Stomach (tissue), 19 donors: ENCODE measurements at places on chromosomes 6 and 20. TPM values are rescaled to one million over a fixed set of nuclear protein-coding genes. Genes with fewer than 3 reads are reported as not detected.

DNA sequence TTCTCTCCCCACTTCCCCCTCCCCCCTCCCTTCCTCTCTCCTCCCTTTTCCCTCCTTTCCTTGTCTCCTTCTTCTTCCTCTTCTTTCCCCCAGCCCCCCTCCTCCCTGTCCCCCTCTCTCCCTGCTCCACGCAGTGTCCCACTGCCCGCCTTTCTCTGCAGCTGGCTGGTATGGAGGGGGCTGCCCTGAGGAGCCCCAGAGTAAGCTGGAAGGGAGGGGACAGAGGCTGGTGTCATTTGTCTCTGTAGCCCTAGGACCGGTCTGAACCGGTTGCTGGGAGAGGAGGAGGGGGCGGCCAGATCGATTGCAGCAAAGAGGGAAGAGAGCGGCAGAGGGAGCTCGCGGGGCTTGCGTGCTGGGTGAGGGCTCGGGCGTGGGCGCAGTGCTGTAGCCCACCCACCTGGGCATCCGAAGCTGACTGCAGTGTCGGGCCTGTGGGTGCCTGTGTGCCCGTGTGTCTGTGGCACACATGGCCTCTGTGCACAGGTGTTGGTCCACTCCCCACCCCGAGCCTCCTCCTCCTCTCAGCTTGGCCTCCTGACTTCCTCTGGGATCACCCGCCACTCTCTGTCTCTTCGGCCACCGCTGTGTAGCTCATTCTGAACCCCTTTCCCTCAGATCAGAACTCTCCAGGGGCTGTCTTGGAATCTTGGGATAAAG, 50.6 kb downstream of the SRC start:
- DNase-seq = peak; percentile 89
- H3K36me3 ChIP-seq = peaks cover 98% of the 10 kb centered on the region
- no peak overlapping the region for H3K4me3 ChIP-seq

DNA sequence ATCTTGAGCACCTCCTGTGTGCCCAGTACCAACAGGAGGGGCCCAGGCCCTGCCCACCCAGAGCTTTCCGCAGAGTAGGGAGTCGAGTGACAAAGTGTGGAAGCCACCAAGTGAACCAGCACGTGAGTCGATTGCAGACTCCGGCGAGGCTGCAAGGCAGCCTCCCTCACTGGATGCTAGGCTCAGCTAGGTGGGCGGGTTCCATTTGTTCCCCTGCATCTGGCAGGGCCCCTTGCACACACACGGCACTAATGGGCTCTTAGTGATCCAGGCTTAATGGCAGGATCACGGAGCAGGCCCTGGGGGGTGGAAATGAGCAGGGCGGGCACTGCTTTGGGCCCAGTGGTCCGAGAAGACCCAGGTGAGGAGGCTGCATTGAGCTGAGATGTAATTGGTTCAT, 140.4 kb downstream of the PHACTR3 start:
- peaks cover 17% of the 10 kb centered on the region for H3K4me1 ChIP-seq
- no peak overlapping the region for H3K4me3 ChIP-seq
- DNase-seq = no peak
- no peak overlapping the region for H3K27ac ChIP-seq
- no peaks in the 10 kb centered on the region for H3K36me3 ChIP-seq

DNA sequence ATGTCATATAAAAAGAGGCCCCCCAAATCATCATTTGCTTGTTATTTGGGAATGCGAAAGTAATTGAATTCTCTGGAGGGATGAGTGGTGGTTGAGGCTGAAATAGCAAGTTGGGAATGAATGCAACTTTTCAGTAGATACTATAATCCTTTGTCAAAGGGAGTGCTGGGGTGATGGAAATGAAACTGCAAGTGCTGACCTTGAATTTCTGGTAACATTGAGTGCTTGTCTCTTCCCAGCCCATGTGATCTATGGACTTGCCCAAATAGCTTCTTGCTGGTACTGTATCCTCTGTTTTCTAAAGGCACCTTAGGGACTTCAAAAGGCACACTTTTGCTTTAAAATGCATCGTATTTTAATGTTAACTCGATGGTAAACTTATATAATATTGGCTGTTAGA, 14.8 kb downstream of the PAQR8 start:
- H3K36me3 ChIP-seq = no peaks in the 10 kb centered on the region
- no peak for DNase-seq
- no peak overlapping the region for H3K4me3 ChIP-seq

DNA sequence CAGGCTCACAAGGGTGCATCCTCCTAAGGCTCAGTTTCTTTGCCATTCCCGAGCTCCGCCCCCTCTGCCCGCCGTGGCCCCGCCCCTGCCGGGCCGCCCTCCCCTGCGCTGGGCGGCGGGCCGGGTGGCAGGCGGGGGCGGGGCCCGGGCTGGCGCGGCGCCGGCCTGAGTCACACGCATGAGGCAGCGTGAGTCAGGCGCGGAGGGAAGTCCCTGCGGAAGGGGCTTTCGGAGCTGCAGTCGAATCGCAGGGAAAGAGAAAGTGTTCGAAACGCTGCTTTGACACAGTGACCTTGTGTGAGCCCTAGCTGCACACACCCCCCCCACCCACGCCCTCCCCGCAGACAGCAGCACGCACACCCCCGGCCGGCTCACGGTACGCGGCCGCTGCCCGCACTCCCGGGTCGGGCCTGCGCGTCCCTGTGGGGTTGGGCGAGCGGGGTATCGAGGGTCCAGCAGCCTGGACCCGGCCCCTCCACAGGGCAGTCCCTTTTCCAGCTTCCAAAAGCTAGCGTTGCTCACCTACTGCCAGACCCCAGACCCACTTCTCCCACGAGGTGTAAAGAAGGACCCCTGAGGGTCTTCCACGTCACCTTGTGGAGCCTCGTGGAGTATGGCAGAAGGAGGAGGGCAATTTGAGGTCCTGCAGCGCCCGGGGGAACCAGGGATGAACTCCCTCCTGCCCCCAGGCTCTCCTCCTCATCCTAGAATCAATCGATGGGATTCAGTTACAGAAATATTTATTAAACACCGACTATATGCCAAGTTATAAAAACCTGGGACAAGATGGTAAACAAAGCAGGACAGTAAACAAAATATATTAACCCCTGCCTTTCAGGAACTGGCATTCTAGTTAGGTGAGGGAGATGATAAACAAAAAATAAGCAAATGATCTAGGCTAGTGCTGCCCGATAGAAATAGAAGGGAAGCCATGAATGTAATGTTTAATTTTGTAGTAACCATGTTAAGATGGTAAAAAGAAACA, 12.4 kb upstream of the HMGA1 start:
- peak overlapping the region; percentile 81 for H3K27ac ChIP-seq
- no peaks in the 10 kb centered on the region for H3K36me3 ChIP-seq
- H3K4me3 ChIP-seq = peak overlapping the region; percentile 57
- H3K27me3 ChIP-seq = no peaks in the 10 kb centered on the region
- peaks cover 14% of the 10 kb centered on the region for H3K4me1 ChIP-seq

DNA sequence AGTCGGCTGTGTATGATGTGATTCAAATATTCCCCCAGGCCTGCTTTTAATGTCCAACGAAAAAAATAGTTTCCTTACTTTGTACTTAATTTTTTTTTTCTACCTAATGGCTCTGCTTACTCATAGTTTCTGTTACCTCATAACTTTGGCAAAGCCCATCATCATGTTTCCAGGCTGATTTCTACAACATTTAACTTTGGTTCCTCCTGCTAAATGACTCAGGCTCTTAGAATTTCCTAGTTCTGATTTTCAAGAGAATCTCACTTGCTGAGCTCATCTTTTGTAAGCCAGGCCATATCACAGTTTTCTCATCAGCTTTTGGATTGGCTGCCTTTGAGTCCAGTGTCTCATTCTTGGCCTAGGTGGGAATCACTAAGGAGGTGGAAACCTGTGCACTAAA, 323.1 kb downstream of the HDGFL1 start:
- no peak for DNase-seq
- peaks cover 18% of the 10 kb centered on the region for H3K4me1 ChIP-seq
- peak overlapping the region; percentile 7 for H3K27ac ChIP-seq

- no peak for DNase-seq
- H3K27ac ChIP-seq = peak overlapping the region; percentile 84
- no peak overlapping the region for H3K4me3 ChIP-seq
- H3K36me3 ChIP-seq = no peaks in the 10 kb centered on the region
- H3K27me3 ChIP-seq = no peaks in the 10 kb centered on the region
- peaks cover 27% of the 10 kb centered on the region for H3K4me1 ChIP-seq
These were observed 58.3 kb downstream of the IPCEF1 start for GRCh38 chr6:154298297-154298696.

DNA sequence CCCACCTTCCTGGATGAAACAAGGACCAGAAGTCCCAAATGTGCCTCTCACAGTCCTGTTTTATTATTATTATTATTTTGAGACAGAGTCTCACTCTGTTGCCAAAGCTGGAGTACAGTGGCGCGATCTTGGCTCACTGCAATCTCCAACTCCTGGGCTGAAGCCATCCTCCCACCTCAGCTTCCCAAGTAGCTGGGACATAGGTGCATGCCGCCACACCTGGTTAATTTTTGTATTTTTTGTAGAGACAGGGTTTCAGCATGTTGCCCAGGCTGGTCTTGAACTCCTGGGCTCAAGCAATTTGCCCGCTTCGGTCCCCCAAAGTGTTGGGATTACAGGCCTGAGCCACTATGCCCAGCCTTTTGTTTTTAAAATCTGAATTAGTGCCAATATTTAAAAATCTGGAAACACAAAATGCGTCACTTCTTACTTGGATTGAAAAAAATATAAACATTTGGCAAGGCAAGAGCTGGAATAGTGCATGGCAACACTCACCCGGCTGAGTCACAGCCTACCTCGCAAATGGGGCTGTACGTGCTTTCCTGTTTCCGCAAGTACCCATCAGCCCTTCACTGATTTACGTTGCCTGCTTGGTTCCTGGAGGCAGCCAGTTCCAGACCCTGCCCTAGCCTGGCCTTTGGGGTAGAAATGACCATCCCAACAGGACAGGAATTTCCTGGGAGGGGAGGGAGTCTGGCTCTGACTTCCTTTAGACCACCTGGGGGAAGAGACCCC, 6.3 kb downstream of the SDCBP2 start:
- peak overlapping the region; percentile 97 for H3K27ac ChIP-seq
- DNase-seq = no peak
- H3K27me3 ChIP-seq = no peaks in the 10 kb centered on the region
- peaks cover 16% of the 10 kb centered on the region for H3K36me3 ChIP-seq
- no peak overlapping the region for H3K4me3 ChIP-seq

DNA sequence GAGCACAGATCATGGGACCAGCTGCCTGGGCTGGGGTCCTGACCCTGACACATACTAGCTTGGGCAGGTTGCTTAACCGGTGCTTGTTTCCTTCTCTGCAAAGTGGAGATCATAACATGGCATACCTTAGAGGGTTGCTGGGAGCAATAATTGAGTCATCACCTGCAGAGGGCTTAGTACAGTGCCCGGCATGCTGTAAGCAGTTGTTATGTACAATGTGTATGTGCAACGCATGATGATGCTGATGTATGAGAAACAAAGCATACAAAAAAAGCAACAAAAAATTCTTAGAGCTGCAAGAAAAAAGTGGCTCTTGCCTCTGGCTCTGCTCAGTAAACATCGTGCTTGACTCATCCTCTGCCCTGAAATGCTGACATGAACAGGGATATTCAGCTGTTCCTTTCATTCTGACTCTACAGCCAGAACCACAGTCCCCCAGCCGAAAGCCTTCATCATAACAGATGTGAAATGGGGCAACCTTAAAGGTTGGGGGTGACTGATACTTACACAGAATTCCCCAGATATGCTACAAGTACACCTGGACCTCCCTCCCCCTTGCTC, 91.7 kb downstream of the CLIC5 start:
- H3K4me1 ChIP-seq = no peaks in the 10 kb centered on the region
- no peak for DNase-seq
- H3K27ac ChIP-seq = no peak overlapping the region
- H3K4me3 ChIP-seq = no peak overlapping the region
- no peaks in the 10 kb centered on the region for H3K27me3 ChIP-seq
- no peaks in the 10 kb centered on the region for H3K36me3 ChIP-seq

GRCh38 chr6:141359953-141360352, 772.8 kb upstream of the GJE1 start:
- no peak for DNase-seq
- H3K4me1 ChIP-seq = no peaks in the 10 kb centered on the region
- no peaks in the 10 kb centered on the region for H3K36me3 ChIP-seq
- no peaks in the 10 kb centered on the region for H3K27me3 ChIP-seq

DNA sequence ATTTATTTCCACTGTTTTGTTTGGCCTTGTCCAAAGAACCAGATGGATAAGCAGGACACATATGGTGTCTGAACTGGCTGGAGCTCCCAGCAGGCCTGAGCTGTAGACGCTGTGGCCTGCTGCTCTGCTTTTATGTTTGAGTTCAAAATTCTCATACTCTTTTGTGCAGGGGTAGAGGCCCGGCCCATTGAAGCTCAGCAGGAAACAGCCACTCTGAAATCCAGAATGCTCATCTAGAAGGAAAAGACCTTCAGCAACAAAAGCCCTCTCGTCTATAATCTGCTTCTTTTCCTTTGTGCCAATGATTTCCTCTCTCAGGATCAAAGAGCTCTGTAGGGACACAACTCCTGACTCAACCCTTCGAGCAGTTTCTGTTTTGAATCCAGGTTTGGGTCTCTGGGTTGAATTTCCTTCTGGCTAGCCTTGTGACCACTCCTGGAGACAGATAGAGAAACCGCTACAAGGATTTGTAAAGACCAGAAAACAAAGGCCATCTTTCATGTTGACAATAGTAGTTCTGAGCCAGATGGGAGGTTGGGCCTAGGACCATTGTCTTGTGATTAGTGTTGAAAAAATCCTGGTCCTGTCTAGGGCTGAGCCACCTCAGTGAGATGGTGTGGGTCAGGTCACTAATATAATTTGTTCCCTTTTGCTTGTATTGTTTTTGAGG, 446.7 kb downstream of the BCKDHB start:
- H3K27me3 ChIP-seq = no peaks in the 10 kb centered on the region
- DNase-seq = no peak
- H3K4me3 ChIP-seq = no peak overlapping the region

GRCh38 chr6:15080895-15081294, 165.0 kb upstream of the JARID2 start:
- H3K4me3 ChIP-seq = no peak overlapping the region
- H3K27me3 ChIP-seq = no peaks in the 10 kb centered on the region
- no peak overlapping the region for H3K27ac ChIP-seq
- peaks cover 8% of the 10 kb centered on the region for H3K4me1 ChIP-seq

- H3K36me3 ChIP-seq = no peaks in the 10 kb centered on the region
- no peak overlapping the region for H3K4me3 ChIP-seq
- H3K27ac ChIP-seq = no peak overlapping the region
- H3K4me1 ChIP-seq = no peaks in the 10 kb centered on the region
- no peak for DNase-seq
These were observed 266.4 kb upstream of the BMP2 start for GRCh38 chr20:6501061-6501460.

GRCh38 chr6:92468066-92468465, 951.3 kb downstream of the EPHA7 start:
- H3K27me3 ChIP-seq = no peaks in the 10 kb centered on the region
- no peak for DNase-seq
- no peaks in the 10 kb centered on the region for H3K36me3 ChIP-seq
- H3K4me3 ChIP-seq = no peak overlapping the region

- no peak for DNase-seq
- no peak overlapping the region for H3K4me3 ChIP-seq
- peak overlapping the region; percentile 43 for H3K27ac ChIP-seq
- no peaks in the 10 kb centered on the region for H3K27me3 ChIP-seq
- peaks cover 41% of the 10 kb centered on the region for H3K4me1 ChIP-seq
These were observed 2.1 kb upstream of the CDKN1A start for GRCh38 chr6:36676141-36677058.

- no peaks in the 10 kb centered on the region for H3K36me3 ChIP-seq
- H3K27ac ChIP-seq = no peak overlapping the region
- H3K4me1 ChIP-seq = peaks cover 18% of the 10 kb centered on the region
These were observed 24.7 kb downstream of the MOCS3 start for GRCh38 chr20:50983321-50983720.

HLA-DQA2 gene
- total RNA-seq = not detected

GNRH2 gene
- not detected for total RNA-seq

PSMB9 gene
- 6.8 TPM for total RNA-seq

TFAP2C gene
- total RNA-seq = not detected

PGM3 gene
- total RNA-seq = 16.9 TPM

FOXA2 gene
- total RNA-seq = 7.5 TPM

HUS1B gene
- total RNA-seq = 2.9 TPM
